Epithelial cell of proximal tubule (primary cell): ENCODE measurements at places on chromosomes 3 and 15.

GRCh38 chr3:127101411-127102187 is 91.3 kb upstream of the PRR23E start:
- DNase-seq = no peak

GRCh38 chr15:100881573-100882336 is 2.1 kb downstream of the ALDH1A3 start:
- no peak for DNase-seq

DNA sequence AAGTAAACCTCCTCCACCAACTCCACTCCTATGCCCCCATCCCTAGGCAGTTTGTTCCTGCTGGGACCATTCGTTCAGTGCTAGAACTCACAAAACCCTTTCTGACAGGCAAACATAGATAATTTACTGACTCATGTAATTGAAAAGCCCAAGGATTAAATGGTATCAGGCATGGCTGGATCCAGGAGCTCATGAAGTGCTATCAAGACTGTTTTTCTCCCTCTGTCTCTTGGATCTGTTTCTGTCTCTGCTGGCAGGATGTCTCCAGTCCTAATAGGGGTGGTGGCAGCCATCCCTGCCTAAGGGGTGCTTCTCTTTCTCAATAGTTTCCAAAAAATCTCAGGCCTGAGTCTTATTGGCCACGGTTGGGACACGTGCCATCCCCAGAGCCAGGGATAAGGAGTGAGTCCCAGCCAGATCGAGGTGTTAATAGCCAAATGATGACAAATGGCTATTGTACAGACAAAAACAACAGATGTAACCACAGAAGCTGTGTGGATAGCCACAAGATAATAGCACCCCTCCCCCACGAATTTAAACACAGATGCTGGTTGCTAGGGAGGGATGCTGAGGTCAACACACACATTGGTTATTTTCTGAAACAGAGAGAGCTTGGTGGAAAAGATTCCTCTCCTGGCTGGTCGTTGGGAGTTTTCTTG is 168.6 kb downstream of the SHQ1 start:
- no peak for DNase-seq

DNA sequence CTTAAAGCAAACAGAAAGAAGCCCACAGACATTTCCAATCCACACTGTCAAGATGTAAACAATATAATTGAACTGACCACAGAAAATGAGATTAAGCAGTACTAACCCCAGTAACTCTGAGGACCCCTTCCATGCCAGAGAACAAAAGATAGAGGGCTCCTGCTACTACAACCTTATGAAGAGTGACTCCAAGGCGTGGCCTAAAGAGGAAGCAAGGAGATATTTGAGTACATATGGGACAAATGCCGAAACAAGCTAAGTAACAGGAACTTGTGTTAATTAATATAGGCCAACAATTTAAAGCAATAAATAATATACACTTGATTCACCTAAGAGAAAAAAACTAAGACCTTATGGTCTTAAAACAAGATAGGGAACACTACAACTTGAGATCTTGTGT is 25.0 kb upstream of the VPS39 start:
- no peak for DNase-seq

DNA sequence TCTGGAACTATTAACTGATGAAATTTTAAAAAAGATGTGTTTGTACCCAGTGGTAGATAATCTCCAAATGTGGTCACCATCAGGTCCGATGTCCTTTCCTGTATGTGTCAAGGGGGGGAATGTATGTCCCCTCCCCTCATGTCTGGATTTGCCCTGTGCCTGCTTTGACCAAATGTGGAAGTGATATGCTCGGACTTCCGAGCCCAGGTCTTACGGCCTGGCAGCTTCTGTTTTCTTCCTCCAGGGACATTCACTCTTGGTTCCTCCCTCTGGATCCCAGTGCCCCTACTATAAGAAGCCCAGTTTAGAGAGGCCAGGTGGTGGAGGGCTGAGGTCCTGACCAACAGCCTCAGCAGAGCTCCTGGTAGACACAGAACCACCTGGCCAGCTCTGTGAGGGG is 75.5 kb downstream of the CCR1 start:
- no peak for DNase-seq

DNA sequence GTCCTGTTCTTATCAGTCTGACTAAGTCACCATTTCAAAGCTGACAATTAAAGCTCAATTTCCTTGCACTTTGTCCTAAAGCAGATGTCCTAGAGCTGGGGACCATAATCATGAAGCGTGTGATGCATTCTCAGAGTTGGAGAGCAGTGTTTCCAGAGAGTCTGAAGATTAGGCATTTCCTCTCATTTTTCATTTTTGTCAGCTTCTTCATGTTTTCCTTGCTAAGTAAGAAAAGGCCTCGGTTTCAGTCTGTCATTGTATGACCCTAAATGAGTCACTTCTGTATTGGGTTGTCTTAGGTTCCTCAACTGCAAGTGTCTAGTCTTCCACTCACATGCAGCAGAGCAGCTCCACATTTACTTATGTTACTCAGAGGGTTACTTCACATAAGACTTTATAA is 257.2 kb upstream of the TPRG1 start:
- no peak for DNase-seq

- peak; percentile 1 for DNase-seq
These were observed 134.0 kb downstream of the TPRA1 start for GRCh38 chr3:127456471-127457093.

- no peak for DNase-seq
These were observed 793.1 kb downstream of the AGBL1 start for GRCh38 chr15:86872782-86873181.

- no peak for DNase-seq
These were observed 400.4 kb upstream of the THBS1 start for GRCh38 chr15:39180483-39180933.

- no peak for DNase-seq
These were observed 18.3 kb upstream of the ATP8B4 start for GRCh38 chr15:50137330-50137761.

DNA sequence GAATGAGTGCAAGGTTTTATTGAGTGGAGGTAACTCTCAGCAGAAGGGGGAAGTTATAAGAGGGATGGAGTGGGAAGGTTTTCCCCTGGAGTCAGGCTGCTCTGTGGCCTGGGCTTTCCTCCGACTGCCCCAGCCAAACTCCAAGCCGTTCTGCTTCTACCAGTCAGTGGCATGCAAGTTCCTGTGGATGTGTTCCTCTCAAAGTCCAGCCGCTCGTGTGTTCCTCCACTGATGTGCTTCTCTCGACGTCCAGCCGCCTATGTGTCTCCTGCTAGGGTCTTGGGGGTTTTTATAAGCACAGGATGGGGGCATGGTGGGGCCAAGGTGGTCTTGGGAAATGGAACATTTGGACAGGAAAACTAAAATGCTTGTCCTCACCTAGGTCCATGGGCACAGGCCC is 9.0 kb upstream of the U2SURP start:
- DNase-seq = no peak

- DNase-seq = no peak
These were observed 44.4 kb downstream of the LSM3 start for GRCh38 chr3:14222900-14223594.

DNA sequence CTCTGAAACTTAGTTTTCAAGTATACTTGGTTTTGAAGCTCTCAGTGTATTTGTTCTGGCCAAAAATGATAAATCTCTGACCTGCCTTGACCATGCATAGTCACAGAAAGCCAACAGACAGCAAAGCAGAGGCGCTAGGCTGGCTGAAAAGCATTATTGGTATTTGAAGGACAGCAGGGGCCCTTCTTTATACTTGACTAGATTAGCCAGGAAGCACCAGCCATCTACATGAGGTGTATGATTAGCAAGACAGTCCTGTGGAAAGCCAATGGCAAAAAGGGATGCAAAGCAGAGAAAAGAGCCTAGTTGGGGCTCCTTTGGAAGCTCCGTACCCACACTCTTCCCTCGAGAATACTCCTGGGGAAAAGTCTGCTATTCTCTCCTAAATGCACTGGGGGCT is 7.8 kb downstream of the SLC24A1 start:
- DNase-seq = no peak

GRCh38 chr15:98151096-98151495 is 190.6 kb downstream of the ARRDC4 start:
- DNase-seq = no peak

GRCh38 chr15:57444877-57445513 is 68.7 kb downstream of the CGNL1 start:
- no peak for DNase-seq

GRCh38 chr3:178712247-178712646 is 176.0 kb downstream of the KCNMB2 start:
- DNase-seq = no peak

GRCh38 chr15:28934645-28935044 is 48.9 kb downstream of the APBA2 start:
- DNase-seq = no peak

DNA sequence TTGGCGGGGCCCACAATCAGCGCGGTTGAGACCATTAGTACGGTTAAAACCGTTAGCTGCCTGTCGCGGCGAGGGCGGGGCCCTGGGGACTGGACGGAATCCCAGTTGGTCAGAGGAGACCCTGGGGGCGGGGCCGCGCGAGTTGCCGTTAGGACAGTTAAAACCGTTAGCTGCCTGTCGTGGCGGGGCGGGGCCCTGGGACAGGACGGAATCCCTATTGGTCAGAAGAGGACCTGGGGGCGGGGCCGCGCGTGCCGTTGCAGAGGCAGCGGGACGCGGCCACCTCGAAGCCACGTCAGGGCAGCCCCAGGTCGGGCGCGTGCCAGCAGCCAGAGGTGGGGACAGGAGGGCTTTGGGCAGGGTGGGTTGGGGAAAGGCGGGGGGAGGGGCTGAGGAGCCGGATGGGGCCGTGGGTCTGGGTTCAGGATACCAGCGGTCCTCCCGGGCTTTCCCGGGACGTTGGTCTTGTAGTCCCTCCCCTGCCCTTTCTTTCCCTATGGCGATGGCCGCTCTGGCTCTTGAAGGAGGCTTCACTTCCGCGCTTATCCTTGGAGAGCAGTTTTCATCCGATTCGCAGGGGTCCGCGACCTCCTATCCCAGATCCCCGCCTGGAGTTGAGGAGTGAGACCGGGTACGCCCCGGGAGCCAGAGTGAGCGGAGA is 28.0 kb downstream of the KLHDC8B start:
- DNase-seq = no peak

GRCh38 chr3:50154840-50155490 is at the start of gene SEMA3F:
Gene SEMA3F, plus strand, starts transcription at chr3:50155324. Its CDS starts 4,299 bp downstream, at chr3:50159623.
- no peak for DNase-seq

DNA sequence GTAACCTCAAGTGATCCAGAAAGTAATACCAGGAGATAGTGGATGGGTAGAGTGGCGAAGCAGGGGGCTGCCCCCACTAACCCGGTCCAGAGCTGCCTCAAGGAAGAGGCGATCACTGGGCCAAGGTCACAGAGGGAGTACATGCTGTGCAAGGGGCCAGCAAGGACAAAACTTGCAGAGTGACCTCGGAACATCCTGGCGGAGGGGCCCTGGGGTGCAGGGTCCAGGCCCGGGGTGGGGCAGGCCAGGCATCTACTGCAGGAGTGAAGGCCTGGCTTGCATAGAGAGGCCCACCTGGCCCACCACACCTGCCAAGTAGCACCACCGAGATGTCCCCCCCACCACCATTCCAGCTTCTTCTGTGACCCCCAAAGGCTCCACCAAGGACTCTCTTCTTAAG is 17.6 kb downstream of the IQSEC1 start:
- no peak for DNase-seq

- DNase-seq = no peak
These were observed 183.8 kb downstream of the OPA1 start for GRCh38 chr3:193776626-193777358.

- no peak for DNase-seq
These were observed 10.6 kb upstream of the CD96 start for GRCh38 chr3:111531446-111531845.

DNA sequence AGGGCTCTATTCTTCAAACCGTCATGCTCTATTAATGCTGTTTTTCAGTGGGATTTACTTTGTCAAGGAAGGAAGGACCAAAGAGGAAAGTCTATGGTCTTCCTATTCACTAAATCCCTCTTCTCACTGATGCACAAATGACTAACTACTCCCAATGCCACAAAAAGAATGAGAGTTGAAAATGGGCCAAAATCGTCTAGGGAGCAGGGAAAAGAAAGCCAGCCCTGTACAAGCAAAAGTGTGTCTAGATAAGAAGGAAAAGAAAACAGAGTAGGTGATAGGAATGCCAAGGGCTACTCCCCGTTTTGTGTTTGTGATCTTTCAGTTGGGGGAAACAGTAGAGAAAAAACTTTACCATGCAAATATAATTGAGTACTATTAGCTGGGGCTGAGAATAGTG is 97.2 kb upstream of the TMCO5A start:
- DNase-seq = no peak

DNA sequence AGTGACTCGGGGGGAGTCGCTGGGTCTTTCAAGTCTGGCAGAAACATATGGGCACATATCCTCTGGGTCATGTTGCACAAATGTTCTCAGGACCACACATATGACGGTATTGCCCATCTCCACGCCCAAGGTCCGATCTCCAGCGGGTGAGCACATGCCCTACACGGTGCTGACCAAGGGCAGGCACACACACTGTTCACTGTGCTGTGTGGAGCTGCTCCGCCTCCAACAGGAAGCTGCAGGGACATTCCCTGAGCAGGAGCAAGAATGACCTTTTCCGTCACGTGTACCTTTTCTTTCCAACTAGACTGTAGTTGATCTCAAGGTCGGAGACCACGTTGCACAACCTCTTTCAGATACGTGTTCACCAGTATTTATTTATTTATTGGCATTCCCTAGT is 41.7 kb upstream of the B3GNT5 start:
- no peak for DNase-seq

DNA sequence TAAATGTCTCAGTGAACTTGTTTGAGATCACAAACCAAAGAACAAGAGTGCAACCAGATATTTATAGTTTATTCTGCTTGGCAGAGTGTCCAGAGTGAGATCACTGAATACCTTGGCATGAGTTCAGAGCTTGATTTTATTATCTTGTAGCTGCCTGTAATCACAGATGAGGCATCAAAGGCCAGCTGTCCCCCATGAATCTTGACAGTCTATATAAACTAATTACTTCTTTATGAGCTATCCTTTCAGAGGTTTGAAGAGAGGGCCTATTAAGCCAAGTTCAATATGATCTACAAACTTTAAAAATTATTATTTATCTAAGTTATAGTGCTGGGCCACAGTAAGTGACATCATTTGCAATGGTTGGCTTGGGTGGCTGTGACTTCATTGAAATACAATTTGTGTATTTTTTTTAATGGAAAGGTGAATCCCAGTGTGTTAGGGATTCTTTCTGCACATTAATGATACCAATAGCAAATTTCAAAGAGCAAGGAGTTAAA is 251.5 kb downstream of the CLSTN2 start:
- DNase-seq = peak; percentile 62

GRCh38 chr3:13282358-13282985 is 137.7 kb downstream of the NUP210 start:
- no peak for DNase-seq

GRCh38 chr15:93515256-93516051 is 426.4 kb upstream of the RGMA start:
- no peak for DNase-seq

- no peak for DNase-seq
These were observed 753 bp downstream of the EPHB1 start for GRCh38 chr3:134795746-134796280.

GRCh38 chr3:197674741-197675562 is 61.8 kb downstream of the RUBCN start:
- DNase-seq = no peak

- peak; percentile 66 for DNase-seq
These were observed 67.7 kb downstream of the SLC30A4 start for GRCh38 chr15:45454814-45455213.

GRCh38 chr3:23928524-23928923 is 11.6 kb downstream of the RPL15 start:
- no peak for DNase-seq
